Left ventricle myocardium superior (tissue), 1 donor: ENCODE measurements at places on chromosomes 1 and 21. TPM values are rescaled to one million over a fixed set of nuclear protein-coding genes. Genes with fewer than 3 reads are reported as not detected.

The NR1I3 gene
- total RNA-seq, result not detected

The RCSD1 gene
- total RNA-seq, result 45.3 TPM

The FCRL5 gene
- 0.17 TPM for total RNA-seq

The LRRN2 gene
- total RNA-seq, result 2.3 TPM

The THEM5 gene
- not detected for total RNA-seq

The CFAP74 gene
- total RNA-seq, result not detected

The AMY1C gene
- not detected for total RNA-seq

The IGSF21 gene
- 1.8 TPM for total RNA-seq

The PTPRC gene
- total RNA-seq, result 6.9 TPM

The PMVK gene
- 66.6 TPM for total RNA-seq

The KRTAP7-1 gene
- total RNA-seq, result not detected

The LCE2B gene
- not detected for total RNA-seq

The CCDC17 gene
- 0.64 TPM for total RNA-seq

The CORT gene
- total RNA-seq, result not detected
